ENCODE measurements at places on chromosomes 5 and 9.

- no peak for DNase-seq
Measured at GRCh38 chr5:174323878-174324281, 278.4 kb downstream of the NSG2 start.

DNA sequence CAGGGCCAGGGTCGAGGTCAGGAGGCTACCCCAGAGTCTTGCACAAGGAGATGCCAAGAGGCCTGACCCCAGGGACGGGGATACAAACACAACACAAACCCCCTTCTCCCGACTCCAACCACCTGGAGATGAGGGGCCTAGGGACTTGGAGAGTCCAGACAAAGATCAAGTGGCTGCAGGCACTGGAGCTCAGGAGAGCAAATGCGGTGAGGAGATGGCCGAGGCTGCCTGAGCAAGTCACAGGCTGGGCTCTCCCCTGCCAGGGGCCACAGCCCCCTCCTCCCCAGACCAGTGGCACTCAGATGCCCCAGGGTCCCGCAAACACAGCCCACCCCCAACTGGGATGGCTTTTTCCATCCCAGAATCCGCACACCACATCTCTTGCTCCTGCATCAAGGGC is 15.8 kb downstream of the SH3GLB2 start:
- no peak for DNase-seq

DNA sequence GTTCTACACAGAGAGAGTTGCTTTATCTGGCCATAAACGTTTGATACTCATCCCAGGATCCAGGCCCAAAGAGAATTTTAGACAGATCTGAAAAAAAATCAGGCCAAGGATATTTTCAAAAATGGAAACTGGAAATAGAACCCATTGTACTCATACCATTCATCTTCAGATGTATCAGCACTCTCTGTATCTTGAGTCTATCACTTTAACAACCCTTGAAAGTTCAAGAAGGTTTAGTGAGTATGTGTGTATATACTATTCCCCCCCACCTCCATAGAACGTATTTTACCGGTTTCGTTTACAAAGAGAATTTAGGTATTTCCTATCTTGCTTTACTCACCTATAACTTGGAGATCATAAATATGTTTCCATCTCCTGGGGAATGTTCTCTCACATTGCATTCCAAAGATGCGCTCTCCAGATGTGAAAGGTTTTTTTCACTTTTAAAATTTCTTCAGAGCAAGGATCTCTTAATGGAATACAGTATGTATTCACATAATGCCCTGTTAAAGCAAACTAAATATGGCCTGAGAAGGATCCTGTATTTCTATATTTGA is 105.5 kb upstream of the TUT7 start:
- DNase-seq, result no peak

GRCh38 chr9:11758016-11758415 is 935.2 kb upstream of the TYRP1 start:
- DNase-seq, result no peak

- DNase-seq, result peak; percentile 63
Measured at GRCh38 chr9:33778700-33779351, 16.5 kb upstream of the PRSS3 start.
